ENCODE measurements at places on chromosomes 13 and 19.

DNA sequence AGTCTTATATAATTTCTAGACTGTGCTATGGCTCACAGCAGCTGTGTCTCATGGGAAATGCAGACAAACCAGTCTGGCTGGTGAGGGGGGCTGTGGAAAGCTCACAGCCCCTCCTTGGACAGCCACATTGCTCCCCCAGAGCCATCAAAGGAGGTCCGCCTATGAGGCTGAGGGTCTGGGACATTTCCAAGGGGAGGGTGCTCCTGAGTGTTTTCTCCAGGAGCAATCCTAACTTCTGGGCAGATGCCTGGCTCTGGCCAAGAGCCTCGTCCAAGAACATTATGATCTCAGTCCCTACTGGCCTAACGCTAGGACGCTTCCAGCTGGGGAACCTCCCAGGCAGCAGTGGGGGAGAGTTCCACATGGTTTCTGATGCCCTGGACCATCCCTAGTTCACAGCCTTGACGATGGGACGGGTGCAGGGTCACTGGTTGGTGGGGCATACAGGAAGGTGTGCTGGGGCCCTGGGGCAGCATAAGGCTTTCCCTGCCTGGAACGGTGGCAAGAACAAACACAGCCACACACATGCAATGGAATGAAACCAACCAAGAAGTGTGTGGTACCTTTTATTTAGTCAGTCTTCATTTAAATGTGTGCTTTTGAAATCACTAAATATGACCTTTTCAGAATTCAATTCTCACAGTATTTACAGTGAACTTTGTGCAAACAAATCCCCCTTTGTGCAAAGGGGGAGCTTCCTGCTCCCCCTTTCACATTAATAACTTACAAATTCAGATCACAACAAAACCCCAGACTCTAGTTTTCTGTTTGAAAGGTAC is 60.6 kb downstream of the CDADC1 start:
- peak; percentile 84 for DNase-seq

- DNase-seq = no peak
These were observed 45.5 kb downstream of the SAE1 start for GRCh38 chr19:47176071-47176626.

GRCh38 chr13:29530901-29531300 is 64.6 kb downstream of the SLC7A1 start:
- no peak for DNase-seq

- DNase-seq = no peak
These were observed 563.5 kb upstream of the SLITRK5 start for GRCh38 chr13:87107651-87108050.

DNA sequence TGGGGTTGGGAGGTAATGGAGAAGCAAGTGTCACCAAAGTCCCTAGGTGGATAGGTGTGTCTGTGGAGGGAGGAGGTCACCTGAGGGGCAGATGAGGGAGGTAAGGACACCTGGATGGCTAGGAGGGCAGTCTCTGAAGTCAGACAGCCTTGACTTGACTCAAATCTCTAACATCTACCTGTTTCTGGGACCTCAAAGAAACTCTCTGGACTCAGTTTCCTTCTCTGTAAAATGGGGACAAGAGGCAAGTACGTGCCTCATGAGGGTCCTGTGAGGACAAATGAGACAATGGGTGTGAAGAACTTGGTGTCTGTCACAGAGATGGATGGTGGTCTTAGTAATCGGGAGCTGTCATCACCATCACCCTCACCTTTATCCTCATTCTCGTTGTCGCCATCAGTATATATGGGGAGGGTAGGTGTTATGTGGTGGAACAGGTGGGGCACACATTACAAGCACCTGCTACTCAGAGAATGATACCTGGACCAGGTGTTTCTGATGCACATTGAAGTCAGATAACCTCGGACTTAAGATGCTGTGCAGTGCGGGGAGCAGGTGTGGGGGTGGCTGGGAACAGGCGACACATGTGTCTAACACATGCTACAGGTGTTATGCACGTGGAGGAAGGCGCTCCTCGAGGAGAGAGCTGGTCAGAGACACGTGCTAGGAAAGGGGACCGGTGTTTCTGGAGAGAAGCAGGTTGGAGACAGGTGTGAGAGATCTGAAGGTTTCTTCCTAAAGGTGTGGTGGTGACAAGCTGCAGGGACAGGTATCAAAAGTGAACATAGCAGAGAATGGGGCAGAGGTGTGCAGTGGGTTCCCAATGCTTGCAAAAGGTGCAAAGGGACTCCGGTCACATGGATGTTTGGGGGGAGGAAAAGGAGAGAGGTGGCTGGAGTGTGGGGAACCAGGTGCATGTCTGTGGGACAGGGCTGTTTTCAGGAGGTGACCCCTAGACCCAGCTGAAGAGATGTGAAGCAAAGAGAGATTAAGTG is 3.8 kb downstream of the ERFL start:
- no peak for DNase-seq

GRCh38 chr19:4303819-4304537 is 420 bp upstream of the FSD1 start:
- no peak for DNase-seq

DNA sequence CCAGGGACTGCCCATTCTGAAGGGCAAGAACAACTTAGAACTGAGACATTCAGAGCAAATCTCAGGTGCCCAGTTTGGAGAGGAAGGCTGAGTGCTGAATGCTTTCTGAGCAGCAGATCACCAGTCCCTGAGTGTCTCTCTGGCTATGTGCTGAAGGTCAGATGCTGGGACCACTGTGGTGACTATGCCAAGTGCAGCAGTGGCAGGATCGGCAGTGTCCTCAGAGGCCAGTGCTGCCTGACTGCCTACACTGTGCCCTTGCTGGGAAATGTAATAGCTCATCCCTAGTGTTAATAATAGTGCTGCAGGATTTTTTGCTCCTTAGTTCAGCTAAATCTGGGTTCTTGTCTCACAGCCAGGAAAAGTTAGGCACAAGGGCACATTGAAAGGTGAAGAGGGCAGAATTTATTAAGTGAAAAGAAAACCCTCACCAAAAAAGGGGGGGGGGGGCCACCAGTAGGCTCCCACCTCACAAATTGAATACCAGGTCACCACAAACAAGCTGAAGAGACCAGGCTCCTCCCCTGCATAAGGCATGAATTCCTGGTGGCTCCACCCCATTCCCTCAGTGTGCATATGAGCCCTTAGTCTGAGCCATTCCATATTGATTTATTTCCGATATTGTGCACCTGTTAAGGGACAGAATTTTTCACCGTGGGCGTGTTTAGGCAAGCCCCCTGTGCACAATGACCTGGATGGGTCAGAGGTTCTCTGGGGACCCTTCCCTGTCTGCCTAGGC is 18.5 kb downstream of the RFXAP start:
- DNase-seq = no peak

DNA sequence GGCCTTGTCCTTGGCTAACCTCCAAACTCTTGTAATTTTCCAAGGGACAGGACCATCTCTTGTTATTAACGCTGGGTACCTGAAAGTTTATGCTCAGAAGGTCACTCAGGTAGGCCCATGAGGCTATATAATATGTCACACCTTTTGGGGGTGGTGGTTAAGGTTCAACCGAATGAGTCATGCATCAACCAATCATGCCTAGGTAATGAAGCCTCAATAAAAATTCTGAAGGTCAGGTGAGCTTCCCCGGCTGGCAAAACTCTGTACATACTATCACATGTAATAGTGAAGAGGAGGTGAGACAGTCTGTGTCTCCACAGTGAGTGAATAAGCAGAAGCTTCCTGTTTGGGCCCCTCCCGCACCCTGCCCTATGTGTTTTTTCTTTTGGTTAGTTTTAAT is 424.9 kb downstream of the PCDH17 start:
- no peak for DNase-seq

GRCh38 chr13:40026174-40026585 is 370.7 kb downstream of the COG6 start:
- no peak for DNase-seq

- DNase-seq = no peak
These were observed 616 bp downstream of the TSHZ3 start for GRCh38 chr19:31348481-31349159.

- DNase-seq = no peak
These were observed 13.6 kb downstream of the FAM187B start for GRCh38 chr19:35214766-35215422.

DNA sequence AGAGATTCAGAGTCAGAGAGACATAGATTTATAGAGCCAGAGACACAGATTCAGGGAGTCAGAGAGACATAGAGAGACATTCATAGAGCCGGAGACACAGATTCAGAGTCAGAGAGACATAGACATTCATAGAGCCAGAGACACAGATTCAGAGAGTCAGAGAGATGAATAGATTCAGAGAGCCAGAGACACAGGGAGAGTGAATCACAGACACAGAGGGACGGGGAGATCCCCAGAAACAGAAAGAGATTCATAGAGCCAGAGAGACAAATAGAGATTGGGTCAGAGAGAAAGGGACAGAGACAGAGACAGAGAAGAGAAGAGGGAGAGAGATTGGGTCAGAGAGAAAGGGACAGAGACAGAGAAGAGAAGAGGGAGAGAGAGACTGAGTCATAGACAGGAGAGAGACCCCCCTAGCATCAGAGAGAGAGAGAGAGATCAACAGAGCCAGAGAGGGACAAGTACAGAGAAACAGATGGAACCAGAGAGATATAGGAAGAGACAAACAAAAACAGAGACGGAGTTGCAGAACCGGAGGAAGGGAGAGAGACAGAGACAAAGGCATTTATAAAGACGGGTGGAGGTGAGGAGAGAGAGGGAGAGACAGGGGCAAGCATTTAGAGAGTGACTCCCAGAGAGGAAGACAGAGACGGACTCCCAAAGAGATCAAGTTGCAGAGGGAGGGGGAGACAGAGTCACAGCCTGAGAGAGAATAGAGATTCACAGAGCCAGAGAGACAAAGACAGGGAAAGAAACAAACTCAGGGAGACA is 1.1 kb upstream of the PRKCG start:
- DNase-seq = no peak

DNA sequence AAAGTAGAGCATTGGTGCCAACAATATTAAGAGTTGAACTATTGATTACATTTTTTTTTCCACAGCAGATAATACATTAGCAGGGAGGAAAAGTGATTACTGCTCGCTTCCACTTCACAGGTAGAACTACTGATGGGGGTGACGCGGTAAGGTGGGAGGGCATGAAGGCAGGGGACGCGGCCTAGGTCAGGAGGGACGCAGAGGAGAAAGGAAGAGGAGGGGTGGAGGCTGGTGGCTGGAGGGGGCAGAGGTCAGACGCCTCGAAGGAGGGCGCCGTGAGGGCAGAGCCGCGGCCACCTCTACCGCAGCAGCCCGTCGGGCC is 287 bp upstream of the B3GLCT start:
- no peak for DNase-seq

DNA sequence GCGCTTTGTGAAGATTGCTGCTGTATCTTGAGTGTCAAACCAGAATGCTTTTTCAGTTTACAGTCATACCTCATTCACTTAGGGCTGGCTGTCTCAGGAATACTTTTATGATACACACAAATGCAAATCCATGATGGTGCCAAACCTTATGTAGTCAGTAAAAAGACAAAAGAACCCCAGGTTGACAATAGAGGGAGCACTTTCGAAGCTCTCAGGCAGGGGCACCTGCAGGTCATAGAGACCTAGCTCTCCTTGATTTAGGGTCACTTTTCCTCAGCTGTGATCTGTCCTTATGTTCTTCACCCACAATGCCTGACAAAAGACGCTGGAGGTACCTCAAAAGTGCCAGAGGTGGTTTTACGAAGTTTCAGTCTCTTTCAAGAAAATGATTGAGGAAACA is 172.2 kb downstream of the DNAJC15 start:
- no peak for DNase-seq

DNA sequence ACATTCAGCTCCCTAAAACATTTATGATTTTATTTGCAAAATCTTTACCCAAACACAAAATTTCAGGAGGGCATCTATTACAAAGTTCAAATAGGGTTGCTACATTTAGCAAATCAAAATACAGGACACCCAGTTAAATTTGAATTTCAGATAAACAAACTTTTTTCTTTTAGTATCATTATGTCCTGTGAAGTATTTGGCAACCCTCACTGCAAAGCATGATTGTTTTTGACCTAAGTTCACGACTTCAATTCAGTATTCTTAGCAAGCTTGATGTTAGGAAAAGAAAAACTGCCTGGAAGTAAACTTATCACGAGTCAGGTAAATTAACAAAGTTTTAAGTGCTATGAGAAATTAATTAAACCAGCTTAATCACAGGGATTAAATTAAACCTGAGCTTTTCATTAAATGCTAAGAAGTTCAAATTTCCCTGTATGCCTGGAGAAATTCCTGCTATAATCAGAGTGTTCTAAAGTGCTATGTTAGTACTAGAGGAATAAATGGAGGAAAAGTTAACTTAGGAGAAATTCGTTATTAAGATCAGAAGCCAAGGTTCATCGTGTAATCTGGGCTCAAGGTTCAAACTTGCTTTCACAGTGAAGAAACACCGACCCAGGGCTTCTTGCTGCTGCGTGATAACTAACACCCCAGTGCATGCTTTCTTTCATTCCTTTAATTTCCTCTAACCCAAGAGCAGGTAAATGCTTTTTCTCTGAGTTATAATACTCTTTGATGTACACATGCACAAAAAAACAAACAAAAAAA is 298.1 kb downstream of the FOXO1 start:
- no peak for DNase-seq

GRCh38 chr13:108833531-108833930 is 204.1 kb downstream of the MYO16 start:
- no peak for DNase-seq

GRCh38 chr13:48411147-48411794 is 1.6 kb downstream of the LPAR6 start:
- DNase-seq = no peak

DNA sequence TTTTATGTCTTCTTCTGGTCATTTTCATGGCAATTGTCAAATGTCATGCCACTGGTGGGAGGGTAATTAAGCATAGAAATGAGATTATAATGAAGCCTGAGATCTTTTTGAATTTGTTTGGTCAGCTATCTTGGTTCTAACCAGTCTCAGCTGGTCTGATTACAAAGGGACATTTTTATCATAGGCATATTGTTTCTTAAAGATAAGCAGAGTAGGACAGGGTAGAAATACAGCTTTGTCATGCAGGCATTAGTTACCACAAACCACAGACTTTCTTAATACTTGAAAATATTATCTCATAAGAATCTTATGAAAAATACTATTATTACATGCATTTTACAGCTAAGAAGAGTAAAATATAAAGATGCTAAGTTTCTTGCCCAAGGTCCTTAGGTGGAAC is 1761.5 kb downstream of the PCDH9 start:
- DNase-seq = no peak

GRCh38 chr19:13633109-13633508 is 126.8 kb upstream of the CACNA1A start:
- DNase-seq = no peak

All from midbrain (tissue), 1 donor.